ENCODE measurements at places on chromosomes 5 and 9.

DNA sequence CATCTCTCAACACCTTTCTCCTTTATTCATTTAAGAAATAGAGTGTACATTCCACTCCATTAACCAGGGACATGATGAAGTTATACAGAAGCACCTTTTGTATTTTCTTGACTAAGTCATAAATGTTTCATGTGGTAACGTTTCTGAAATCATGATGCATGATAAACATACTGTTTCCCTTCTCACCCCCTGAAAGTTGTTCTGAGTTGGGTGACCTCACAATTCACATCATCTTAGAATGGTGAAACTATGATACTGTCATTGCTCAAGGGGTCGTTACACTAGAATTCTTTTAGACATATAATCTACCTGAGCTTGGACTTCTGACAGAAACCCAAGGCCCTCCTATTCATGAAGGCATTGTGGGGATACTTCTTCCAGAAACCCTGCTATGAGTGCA, 37.8 kb upstream of the MIER3 start:
- DNase-seq, result no peak

DNA sequence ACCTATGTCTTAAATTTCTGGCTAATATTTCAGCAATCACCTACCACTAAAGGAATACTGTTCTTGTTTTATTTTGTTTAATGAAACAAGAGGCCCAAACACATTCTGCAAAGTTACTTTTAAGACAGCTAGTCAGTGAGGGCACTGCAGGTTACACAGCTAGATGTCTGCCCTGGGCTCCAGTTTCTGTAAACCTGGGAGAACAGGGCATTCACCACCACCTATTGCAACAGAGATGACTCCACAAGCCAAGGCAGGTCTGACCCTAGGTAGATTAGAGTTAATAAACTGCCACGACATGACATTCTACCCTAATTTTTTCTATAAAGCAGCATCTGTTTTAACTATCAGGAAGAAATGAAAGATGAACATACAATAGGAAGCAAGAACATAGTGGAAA, 90.8 kb downstream of the SLF1 start:
- no peak for DNase-seq

DNA sequence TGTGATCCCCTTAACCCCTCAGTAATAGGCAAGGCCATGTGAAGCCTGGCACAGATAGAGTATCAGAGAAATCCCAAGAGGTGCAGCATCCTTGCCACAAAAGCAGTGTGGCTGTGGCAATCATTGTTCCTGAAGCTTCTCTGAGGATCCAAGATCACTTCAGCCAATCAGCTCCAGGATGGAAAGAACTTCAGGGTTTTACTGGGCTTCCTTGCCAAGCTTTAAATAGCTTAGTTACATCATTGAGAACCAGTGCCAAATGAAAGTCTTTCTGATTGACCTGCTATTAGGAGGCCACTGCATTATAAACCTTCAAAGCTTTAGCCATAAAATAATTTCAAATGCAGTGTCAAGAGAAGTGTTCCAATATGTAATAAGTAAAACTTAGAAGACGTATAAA, 430.6 kb downstream of the PIK3R1 start:
- DNase-seq, result peak; percentile 39

- no peak for DNase-seq
Measured at GRCh38 chr5:101431201-101431600, 528.1 kb upstream of the ST8SIA4 start.

DNA sequence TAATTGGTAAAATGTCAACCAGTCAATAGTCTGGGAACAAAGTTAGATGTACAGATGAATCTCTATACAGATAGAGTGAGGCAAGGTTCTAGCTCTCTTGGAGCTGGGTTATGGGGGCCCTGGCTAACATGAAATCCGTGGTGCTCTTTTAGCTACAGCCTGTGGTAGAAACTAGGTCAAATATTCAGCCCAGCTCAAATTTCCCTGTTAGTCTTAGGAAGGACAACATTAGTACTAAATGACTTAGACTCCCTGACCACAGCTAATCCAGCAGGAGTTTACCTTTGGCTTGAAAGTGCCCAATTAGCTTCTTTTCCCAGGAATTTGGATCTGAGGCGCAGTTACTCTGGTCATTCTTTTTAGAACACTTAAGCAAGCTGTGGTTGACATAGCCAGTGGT, 170.5 kb downstream of the DMRTA1 start:
- DNase-seq, result no peak

GRCh38 chr9:128271512-128271911, 4.3 kb downstream of the GOLGA2 start:
- no peak for DNase-seq

GRCh38 chr5:143886096-143886495, 74.1 kb downstream of the HMHB1 start:
- no peak for DNase-seq

DNA sequence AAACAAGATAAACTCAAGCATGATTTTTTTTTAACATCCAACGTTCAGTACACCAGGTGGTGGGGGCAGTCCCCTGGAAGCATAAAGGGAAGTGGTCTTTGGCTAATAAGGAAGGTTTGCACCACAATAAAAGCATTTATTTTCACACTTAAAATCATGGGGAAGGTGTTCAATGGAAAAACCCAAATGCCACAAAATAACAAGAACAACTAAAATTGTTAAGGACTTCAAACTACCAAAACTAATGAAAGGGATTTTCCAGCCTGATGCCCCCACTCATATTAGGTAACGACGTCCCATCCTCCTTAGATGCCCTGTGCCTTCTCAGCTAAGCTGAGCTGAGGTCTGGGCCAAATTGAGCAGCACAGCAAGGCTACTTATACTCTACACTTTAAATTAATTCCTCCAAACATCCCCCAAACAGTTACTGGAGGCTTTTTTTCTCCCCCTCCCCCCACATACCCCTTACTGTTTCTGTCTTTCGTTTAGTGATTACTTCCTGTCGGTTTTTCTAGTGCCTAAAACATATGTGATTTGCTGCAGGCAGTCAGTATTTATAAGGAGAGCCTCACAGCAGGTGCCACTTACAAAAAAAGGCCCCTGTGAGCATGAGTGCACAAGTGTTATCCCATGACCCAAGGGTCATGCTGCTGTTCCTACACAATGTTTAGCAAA, 259.7 kb upstream of the ZNF608 start:
- DNase-seq, result no peak

- DNase-seq, result no peak
Measured at GRCh38 chr5:6066016-6066415, 312.3 kb downstream of the MED10 start.

- peak; percentile 29 for DNase-seq
Measured at GRCh38 chr5:136084698-136085097, 47.9 kb upstream of the SMAD5 start.

GRCh38 chr5:125262782-125263181, 516.3 kb upstream of the ZNF608 start:
- DNase-seq, result peak; percentile 45

- DNase-seq, result no peak
Measured at GRCh38 chr5:2381070-2381469, 370.4 kb downstream of the IRX2 start.
